Mesenteric fat pad (tissue), 1 donor: ENCODE measurements at places on chromosomes 4 and X. TPM values are rescaled to one million over a fixed set of nuclear protein-coding genes. Genes with fewer than 3 reads are reported as not detected.

GRCh38 chr4:169993531-169993930 is 32.7 kb downstream of the MFAP3L start:
- DNase-seq: no peak

DNA sequence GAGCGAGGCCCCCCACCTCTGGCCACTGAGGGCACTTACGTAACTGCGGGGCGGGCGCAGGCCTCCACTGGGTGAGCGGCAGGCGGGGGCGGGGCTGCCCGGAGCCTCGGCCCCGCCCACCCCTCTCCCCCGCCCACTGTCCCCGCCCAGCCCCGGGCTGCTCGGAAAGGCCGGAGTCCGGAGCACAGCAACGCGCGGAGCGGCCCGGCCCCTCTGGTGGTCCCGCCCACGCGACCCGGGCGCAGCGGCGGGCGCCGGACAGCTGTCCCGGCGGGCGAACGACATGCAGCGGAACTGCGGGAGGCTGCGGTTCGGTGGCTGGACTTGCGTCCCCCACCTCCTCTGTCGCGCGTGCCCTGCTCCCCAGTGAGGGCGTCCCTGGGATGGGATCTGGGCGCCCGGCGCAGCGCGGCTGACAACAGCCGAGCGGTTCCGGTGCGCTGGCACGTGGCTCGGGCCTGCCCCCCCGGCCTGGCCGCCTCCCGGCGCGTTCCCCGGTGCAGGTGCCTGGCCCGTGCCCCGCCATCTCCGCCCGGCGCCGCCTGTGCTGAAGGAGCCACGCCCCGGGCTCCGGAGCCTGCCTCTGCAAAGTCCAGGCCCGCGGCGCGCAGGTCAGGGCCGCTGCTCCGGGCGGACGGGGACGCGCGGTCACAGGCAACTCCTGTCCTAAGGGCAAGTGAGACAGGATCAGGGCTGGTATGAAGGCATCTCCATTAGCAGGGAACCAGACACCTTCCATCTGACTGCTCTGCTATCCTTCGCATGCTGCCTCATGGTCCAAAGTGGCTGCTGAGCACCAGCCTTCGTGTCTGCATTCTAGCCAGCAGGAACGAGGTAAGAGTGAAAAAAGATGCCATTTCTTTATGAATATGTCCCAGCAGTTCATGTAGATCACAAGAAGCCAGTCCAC is 21.8 kb upstream of the JAKMIP1 start:
- DNase-seq: no peak

GRCh38 chr4:72063726-72064125 is 31.9 kb downstream of the NPFFR2 start:
- no peak for DNase-seq

DNA sequence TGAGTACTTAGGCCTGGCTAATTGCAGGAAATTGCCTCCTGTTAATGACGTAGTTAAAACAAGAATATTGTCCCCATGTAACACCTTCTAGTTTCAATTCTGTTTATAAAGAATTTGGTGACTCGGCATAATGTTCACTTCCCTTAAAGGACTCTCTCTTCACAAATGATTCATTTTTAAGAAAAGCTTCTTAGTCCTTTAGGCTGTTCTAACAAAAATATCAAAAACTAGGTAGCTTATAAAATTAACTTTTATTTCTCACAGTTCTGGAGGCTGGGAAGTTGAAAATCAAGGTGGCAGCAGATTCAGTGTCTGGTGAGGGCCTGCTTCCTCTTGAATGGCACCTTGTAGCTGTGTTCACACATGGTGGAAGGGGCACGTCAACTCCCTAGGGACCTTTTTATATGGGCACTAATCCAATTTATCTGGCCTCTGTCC is 23.8 kb downstream of the COL25A1 start:
- no peak for DNase-seq

GRCh38 chr4:132479543-132479942 is 669.6 kb upstream of the PCDH10 start:
- no peak for DNase-seq

DNA sequence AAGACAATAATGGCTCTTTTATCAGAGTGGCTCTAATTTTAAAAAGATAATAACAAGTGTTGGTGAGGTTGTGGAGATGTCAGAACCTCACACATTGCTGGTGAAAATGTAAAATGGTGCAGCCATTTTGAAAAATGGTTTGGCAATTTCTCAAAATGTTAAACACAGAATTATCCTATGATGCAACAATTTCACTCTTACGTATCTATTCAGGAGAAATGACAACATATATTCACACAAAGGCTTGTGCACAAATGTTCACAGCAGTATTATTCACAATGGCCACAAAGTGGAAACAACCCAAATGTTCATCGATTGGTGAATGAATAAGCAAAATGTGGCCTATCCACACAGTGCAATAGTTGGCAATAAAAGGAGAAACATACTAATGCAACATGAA is 24.7 kb downstream of the ENPP6 start:
- DNase-seq: no peak

Gene CLNK
- not detected for total RNA-seq

Gene TIMP1
- total RNA-seq: 410 TPM

DNA sequence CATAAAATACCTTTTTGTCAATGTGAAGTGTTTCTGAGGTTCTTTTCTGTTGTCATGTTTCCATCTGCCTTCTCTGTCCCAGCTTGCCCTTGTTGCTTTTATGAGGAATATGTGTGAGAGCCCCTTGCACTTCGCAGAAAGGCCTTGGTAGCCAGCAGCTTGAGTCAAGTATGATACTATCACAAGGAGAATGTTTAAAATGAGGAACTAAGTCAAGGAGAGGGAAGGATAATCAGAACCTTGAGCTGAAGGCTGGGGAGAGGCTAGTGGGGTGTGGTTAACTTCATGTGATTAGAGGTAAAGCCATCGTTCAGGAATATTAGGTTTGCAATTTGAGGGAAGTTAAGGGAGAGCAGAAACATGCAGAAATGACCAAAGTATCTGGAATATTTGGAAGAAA is 12.7 kb downstream of the PGK1 start:
- DNase-seq: no peak

GRCh38 chrX:11764602-11765067 is 6.6 kb downstream of the MSL3 start:
- DNase-seq: no peak

Gene XG
- 3.4 TPM for total RNA-seq

GRCh38 chr4:154526151-154526550 is 24.0 kb downstream of the PLRG1 start:
- no peak for DNase-seq

Gene RNF128
- 0.55 TPM for total RNA-seq

Gene GPRIN3
- 6.2 TPM for total RNA-seq

Gene COX7B
- 225 TPM for total RNA-seq

DNA sequence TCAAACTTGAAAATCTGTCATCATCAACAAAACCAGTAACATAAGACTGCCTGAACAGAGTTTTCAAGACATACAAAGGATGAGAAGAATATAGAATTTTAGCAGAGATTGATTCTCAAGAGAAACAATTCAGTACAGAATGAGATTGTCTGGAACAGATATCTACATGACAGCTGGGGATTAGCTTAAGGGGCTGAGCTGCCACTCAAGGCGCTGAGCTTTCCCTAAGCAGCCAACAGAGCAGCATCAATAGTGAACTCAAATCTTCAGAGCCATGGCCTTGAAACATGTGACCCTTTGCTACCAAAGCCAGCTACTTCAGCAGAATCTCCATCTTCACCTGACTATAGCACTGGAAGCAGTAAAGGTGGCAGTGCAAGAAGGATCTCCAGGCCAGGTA is 24.3 kb upstream of the PCDH10 start:
- no peak for DNase-seq

Gene HTN3
- total RNA-seq: not detected

GRCh38 chr4:72390409-72390808 is 178.6 kb downstream of the ADAMTS3 start:
- no peak for DNase-seq

GRCh38 chr4:48565362-48566033 is 75.4 kb downstream of the ZAR1 start:
- no peak for DNase-seq

- DNase-seq: no peak
Measured at GRCh38 chrX:79268788-79269187, 98.3 kb downstream of the ITM2A start.

DNA sequence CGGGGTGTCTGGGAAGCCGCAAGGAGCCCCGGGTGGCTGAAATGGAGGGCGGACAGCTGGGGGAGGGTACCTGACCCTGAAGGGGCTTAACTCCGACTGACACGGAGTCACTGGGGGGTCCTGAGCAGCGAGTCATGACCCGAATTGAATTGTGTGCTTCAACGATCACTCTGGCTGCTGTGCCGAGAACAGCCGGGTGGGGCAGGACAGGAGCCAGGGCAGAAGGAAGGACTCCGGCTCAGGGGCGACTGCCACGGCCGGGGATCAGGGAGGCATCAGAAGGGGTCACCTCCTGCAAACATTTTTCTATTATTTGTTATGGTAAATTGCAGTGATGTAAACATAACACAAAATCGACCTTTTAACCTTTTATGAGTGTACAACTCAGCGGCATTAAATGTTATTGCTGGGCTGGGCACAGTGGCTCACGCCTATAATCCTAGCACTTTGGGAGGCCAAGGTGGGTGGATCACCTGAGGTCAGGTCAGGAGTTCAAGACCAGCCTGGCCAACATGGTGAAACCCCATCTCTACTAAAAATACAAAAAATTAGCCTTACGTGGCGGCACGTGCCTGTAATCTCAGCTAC is 21.6 kb downstream of the ZFYVE28 start:
- no peak for DNase-seq

- no peak for DNase-seq
Measured at GRCh38 chr4:2296631-2297601, 35.0 kb upstream of the MXD4 start.

- no peak for DNase-seq
Measured at GRCh38 chr4:169018406-169018805, 8.4 kb upstream of the CBR4 start.

DNA sequence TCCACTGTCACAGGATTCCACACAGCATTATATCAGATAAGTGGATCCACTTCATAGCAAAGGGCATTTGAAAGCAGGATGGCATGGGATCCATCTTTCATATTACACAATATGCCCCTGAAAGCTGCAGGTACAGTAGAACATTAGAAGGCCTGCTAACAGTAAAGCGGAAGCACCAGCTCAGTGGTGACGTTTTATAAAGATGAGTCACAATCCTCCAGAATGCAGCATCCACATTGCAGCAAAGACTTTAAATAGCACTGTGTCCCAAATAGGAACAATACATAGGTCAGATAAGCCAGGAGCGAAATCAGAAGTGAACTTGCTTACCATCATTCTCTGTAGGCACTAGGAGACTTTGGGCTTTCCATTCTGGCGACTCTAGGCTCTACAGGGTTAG is 609.5 kb upstream of the FAT1 start:
- DNase-seq: no peak

Gene AFM
- not detected for total RNA-seq

DNA sequence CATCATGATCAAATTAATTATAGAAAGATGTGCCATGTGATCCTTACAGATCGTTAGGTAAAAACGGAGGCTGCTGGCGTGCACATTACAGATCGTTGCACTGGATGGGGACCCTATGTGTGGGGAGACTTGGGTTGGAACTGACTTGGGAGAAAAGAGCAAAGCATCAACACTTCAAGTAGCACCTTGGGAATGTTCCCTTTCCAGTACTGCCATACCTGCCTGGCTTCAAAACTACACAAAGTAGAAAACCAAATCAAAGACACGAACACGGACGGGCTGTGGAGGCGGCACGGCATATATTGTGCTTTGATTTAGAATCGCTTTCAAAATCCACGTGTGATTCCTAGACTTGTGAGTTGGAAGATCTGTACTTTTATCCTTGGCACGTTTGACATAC is 898 bp downstream of the CMC4 start:
- DNase-seq: no peak

GRCh38 chr4:24248674-24249630 is 335.4 kb downstream of the DHX15 start:
- DNase-seq: no peak

Gene KCND1
- total RNA-seq: 1.3 TPM

Gene NAP1L2
- total RNA-seq: 0.55 TPM

DNA sequence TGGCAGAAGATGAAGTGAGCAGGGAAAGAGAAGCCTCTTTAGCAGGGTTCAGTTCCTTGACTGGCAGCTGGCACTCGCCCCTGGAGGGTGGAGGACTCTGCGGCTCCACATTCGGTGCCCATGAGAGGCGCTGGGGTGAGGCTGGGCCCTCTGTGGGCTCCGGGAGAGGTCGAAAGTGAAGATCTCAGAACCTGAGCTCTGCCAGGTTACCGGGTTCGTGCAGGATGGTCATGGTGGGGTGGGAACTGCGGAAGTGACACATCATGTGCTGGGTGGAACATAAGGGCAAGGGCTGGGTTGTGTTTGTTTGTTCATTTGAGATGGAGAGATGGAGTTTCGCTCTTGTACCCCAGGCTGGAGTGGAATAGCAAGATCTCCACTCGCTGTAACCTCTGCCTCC is 44.2 kb downstream of the TRIM61 start:
- no peak for DNase-seq

Gene CLOCK
- 39.5 TPM for total RNA-seq

Gene TSPAN7
- 32.0 TPM for total RNA-seq

DNA sequence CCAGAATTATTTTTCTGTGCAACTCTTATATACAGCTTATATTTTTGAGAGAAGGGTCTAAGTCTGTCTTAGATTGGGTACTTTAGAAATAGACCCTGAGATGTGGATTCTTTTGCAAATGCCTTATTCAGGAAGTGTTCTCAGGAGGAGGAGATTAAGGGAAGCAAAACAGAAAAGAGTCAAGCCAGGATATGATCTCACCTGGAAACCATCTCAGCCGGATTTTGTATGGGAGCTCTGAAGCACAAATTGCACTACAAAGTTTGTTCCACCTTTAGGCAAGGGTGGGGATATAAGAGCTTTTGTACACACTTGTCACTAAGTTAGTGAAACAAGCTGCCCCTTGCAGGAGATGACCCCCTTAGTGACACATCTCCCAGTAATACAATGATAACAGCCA is 121.2 kb upstream of the GRPR start:
- DNase-seq: no peak

Gene GAGE12F
- not detected for total RNA-seq

DNA sequence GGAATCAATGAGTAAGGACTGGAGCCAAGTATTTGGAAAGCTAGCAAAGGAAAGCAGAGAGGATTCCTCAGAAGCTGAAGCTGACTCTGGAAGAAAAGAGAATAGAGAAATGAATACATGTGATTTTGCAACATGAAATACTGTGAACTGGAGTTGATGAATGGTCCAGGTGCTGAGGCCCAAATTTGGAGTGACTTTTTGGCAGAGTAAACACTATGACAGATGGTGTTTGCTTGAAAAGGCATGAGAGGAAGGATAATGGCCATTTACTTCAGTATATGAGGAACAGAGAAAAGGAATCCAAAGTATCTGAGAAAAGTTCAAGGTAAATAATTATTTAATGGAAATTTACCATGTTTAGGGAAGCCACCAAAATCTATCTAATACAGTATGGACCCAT is 236.7 kb downstream of the SLITRK2 start:
- DNase-seq: no peak

DNA sequence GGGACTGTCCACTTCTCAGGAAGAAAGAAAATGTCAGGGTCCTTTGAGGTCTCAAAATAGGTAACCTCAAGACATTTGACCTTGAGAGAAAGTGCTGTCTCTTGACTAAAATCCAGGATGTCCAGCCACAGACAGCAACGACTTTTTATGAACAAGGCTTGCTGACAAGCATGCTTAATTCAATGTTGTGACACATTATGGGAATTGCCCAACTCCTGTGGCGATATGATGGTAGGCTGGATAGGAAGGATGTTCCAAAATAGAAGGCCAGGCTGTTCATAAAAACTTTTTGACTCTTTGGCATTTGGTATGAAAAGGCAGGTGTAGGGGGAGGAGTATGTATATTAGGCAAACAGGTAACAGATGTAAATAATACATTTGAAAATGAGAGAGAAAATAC is 50.8 kb upstream of the EDNRA start:
- DNase-seq: no peak

- no peak for DNase-seq
Measured at GRCh38 chr4:2367626-2368025, 50.8 kb downstream of the ZFYVE28 start.
